ENCODE measurements at places on chromosomes 11 and 22. TPM values are rescaled to one million over a fixed set of nuclear protein-coding genes. Genes with fewer than 3 reads are reported as not detected.
A peak's percentile ranks its signal among the peaks of the same experiment; 100 is the strongest.

RAB36 gene
- 0.17 TPM for total RNA-seq

SLC25A22 gene
- 20.3 TPM for total RNA-seq

GDPD4 gene
- not detected for total RNA-seq

RBM4B gene
- total RNA-seq = 10.0 TPM

DBX1 gene
- total RNA-seq = not detected

KDM4E gene
- total RNA-seq = not detected

AMOTL1 gene
- total RNA-seq = 0.59 TPM

- H3K27me3 ChIP-seq = no peaks in the 10 kb centered on the region
- H3K36me3 ChIP-seq = no peaks in the 10 kb centered on the region
- H3K4me3 ChIP-seq = no peak overlapping the region
- H3K4me1 ChIP-seq = no peaks in the 10 kb centered on the region
- H3K27ac ChIP-seq = no peak overlapping the region
These were observed 123.6 kb downstream of the MED15 start for GRCh38 chr22:20630873-20631617.

DNA sequence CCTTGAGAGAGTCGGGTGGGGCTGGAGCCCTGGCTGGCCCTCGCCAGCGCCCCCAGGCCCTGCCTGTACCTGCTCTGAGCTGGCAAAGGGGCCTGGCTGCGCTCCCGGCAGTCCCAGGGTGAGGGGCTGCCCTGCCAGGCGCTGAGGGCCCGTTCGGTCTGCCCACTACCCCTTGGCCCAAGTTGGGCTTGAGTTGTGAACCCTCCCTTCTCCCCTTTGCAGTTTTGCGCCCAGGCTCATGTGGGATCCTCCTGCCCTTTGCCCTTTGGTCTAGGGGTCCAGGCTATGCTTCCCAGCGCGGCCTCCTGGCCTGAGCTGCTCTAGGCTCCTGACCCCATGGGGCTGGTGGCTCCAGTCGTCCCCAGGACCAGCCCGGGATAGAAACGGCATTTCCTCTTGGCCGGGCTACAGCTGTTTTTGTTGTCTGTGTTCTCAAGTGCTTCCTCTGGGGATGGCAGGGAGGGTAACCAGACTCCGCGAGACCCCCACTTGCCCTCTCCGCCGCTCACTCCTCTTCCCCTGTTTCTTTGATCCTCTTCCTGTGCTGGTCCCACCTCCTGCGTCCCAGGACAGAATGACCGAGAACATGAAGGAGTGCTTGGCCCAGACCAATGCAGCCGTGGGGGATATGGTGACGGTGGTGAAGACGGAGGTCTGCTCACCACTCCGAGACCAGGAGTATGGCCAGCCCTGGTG, 34.9 kb downstream of the PRDM11 start:
- H3K36me3 ChIP-seq = peaks cover 10% of the 10 kb centered on the region
- DNase-seq = no peak
- peaks cover 8% of the 10 kb centered on the region for H3K4me1 ChIP-seq
- H3K27me3 ChIP-seq = peaks cover 16% of the 10 kb centered on the region

DNA sequence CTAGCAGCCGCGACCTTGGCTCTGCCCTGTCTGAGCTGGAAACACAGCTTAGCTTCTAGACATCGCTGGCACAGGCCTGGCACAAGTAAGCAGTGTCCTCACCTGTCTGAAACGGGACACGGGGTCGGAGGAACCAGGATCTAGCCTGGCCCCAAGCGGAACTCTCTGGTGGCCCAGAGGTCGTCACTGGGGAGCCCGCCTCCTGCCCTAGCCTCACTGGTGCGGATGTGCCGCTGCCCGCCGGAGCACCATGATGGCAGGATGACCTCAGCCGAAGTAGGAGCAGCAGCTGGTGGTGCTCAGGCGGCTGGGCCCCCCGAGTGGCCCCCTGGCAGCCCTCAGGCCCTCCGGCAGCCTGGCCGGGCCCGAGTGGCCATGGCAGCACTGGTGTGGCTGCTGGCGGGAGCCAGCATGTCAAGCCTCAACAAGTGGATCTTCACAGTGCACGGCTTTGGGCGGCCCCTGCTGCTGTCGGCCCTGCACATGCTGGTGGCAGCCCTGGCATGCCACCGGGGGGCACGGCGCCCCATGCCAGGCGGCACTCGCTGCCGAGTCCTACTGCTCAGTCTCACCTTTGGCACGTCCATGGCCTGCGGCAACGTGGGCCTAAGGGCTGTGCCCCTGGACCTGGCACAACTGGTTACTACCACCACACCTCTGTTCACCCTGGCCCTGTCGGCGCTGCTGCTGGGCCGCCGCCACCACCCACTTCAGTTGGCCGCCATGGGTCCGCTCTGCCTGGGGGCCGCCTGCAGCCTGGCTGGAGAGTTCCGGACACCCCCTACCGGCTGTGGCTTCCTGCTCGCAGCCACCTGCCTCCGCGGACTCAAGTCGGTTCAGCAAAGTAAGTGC, 871 bp downstream of the SLC35E4 start:
- DNase-seq = peak; percentile 5
- peak overlapping the region; percentile 55 for H3K4me3 ChIP-seq
- H3K27ac ChIP-seq = peak overlapping the region; percentile 81
- H3K27me3 ChIP-seq = no peaks in the 10 kb centered on the region
- H3K4me1 ChIP-seq = peaks cover 35% of the 10 kb centered on the region
- H3K36me3 ChIP-seq = no peaks in the 10 kb centered on the region

GRCh38 chr11:91366816-91367215, 857.8 kb upstream of the FAT3 start:
- no peak overlapping the region for H3K4me3 ChIP-seq
- DNase-seq = no peak
- H3K36me3 ChIP-seq = no peaks in the 10 kb centered on the region
- H3K4me1 ChIP-seq = no peaks in the 10 kb centered on the region
- no peak overlapping the region for H3K27ac ChIP-seq

GRCh38 chr11:122343210-122343609, 227.2 kb upstream of the BLID start:
- no peaks in the 10 kb centered on the region for H3K27me3 ChIP-seq
- no peak overlapping the region for H3K27ac ChIP-seq
- H3K36me3 ChIP-seq = no peaks in the 10 kb centered on the region
- no peak for DNase-seq
- no peaks in the 10 kb centered on the region for H3K4me1 ChIP-seq
- no peak overlapping the region for H3K4me3 ChIP-seq

GRCh38 chr11:86664930-86665329, 7.5 kb downstream of the ME3 start:
- no peak overlapping the region for H3K27ac ChIP-seq
- no peaks in the 10 kb centered on the region for H3K36me3 ChIP-seq
- no peak for DNase-seq
- H3K4me1 ChIP-seq = no peaks in the 10 kb centered on the region
- peaks cover 8% of the 10 kb centered on the region for H3K27me3 ChIP-seq

DNA sequence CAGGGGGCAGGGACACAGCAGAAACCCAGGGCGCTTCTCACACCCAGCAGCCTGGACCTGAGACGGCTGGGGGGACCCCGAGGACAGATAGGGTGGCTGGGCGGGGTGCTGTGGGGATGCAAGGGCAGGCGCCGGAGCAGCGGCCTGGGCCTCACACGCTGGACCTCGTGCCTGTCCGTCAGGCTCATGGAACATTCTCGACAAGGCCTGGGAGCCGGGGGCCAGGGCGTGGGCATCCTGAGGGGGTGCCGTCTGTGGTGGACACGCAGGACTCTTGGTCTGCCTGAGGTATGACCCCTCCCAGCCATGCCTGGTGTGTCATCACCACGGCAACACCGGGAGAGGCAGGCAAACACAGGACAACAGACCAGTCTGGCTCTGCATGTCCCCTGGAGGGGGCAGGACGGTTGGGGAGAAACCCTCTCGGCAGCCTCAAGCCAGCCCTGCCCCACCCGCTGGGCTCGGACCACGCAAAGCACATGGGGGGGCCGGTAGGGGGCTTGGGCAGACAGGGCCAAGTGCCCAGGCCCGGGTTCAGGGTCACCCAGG, 21.4 kb downstream of the MRPL23 start:
- H3K4me1 ChIP-seq = no peaks in the 10 kb centered on the region
- no peak overlapping the region for H3K27ac ChIP-seq
- no peaks in the 10 kb centered on the region for H3K27me3 ChIP-seq
- H3K36me3 ChIP-seq = no peaks in the 10 kb centered on the region
- no peak for DNase-seq

GRCh38 chr11:116742104-116742503, 30.7 kb downstream of the BUD13 start:
- no peaks in the 10 kb centered on the region for H3K27me3 ChIP-seq
- peaks cover 10% of the 10 kb centered on the region for H3K36me3 ChIP-seq
- no peak overlapping the region for H3K27ac ChIP-seq
- H3K4me3 ChIP-seq = no peak overlapping the region
- DNase-seq = no peak

DNA sequence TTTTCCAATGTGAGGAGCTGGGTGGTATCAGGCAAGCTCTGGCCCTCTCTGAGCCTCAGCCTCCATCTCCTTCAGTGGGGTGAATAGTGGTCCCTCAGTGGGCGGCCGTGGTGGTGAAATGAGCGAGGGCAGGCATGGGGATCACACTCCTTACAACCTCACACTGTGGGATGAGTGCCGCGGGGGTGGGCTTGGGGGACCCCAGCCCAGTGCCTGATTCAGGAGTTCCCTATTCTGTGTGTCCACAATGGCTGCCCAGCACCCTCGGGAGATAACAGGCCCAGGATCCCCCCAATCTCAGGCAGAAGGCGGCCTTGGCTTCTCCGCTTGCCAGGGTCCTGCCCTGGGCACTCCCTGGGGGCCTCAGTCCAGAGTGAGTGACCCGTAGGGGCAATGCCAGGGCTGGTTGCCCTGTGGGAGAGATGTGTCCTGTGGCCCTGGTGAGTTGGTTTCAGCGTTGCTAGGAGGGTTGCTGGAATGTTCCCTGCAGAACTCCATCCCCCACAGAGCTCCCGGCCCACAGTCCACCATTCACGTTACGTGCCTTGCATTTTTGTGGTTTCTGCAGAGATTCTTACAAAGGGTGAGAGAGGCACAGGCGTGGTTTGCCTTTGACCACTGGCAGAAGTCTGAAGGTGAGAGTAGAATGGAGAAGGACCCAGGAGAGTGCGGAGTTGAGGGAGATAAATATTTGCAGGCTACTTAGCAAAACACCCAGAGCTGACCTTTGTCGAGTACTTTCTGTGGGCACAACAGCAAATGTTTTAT, 2.9 kb downstream of the ALDH3B1 start:
- no peak overlapping the region for H3K27ac ChIP-seq
- H3K4me3 ChIP-seq = no peak overlapping the region
- H3K36me3 ChIP-seq = no peaks in the 10 kb centered on the region
- H3K27me3 ChIP-seq = no peaks in the 10 kb centered on the region
- no peak for DNase-seq

- no peaks in the 10 kb centered on the region for H3K4me1 ChIP-seq
- H3K36me3 ChIP-seq = no peaks in the 10 kb centered on the region
- no peak overlapping the region for H3K4me3 ChIP-seq
- peaks cover 3% of the 10 kb centered on the region for H3K27me3 ChIP-seq
- DNase-seq = no peak
- H3K27ac ChIP-seq = no peak overlapping the region
These were observed 29.9 kb downstream of the PIWIL3 start for GRCh38 chr22:24744638-24745037.

- no peaks in the 10 kb centered on the region for H3K27me3 ChIP-seq
- no peak overlapping the region for H3K27ac ChIP-seq
- no peak for DNase-seq
- no peak overlapping the region for H3K4me3 ChIP-seq
- H3K36me3 ChIP-seq = no peaks in the 10 kb centered on the region
- no peaks in the 10 kb centered on the region for H3K4me1 ChIP-seq
These were observed 18.4 kb downstream of the ARHGAP42 start for GRCh38 chr11:100705447-100705846.

- no peaks in the 10 kb centered on the region for H3K27me3 ChIP-seq
- H3K4me3 ChIP-seq = no peak overlapping the region
- H3K36me3 ChIP-seq = no peaks in the 10 kb centered on the region
- no peak for DNase-seq
- no peaks in the 10 kb centered on the region for H3K4me1 ChIP-seq
- no peak overlapping the region for H3K27ac ChIP-seq
These were observed 46.4 kb upstream of the FTH1 start for GRCh38 chr11:62013537-62014476.

DNA sequence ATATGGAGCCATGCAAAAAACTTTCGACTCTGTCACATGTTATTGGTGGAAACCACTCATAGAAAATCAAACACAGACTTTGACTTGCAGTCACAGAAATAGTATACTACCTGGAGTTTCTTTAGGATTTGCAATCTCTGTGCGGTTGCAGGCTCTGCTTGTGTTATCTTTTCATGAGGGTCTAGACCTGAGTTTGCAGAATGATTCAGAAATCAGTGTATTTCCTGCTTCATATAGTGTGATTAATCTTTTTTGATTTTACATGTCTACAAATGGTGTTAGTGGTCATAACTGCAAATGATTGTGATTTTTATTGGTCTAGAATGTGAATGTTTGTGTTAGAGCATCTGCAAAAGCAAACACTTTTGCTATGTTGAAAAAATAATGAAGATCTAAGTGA, 690.2 kb downstream of the NTM start:
- no peaks in the 10 kb centered on the region for H3K27me3 ChIP-seq
- no peaks in the 10 kb centered on the region for H3K4me1 ChIP-seq
- DNase-seq = no peak
- H3K27ac ChIP-seq = no peak overlapping the region
- H3K36me3 ChIP-seq = no peaks in the 10 kb centered on the region

DNA sequence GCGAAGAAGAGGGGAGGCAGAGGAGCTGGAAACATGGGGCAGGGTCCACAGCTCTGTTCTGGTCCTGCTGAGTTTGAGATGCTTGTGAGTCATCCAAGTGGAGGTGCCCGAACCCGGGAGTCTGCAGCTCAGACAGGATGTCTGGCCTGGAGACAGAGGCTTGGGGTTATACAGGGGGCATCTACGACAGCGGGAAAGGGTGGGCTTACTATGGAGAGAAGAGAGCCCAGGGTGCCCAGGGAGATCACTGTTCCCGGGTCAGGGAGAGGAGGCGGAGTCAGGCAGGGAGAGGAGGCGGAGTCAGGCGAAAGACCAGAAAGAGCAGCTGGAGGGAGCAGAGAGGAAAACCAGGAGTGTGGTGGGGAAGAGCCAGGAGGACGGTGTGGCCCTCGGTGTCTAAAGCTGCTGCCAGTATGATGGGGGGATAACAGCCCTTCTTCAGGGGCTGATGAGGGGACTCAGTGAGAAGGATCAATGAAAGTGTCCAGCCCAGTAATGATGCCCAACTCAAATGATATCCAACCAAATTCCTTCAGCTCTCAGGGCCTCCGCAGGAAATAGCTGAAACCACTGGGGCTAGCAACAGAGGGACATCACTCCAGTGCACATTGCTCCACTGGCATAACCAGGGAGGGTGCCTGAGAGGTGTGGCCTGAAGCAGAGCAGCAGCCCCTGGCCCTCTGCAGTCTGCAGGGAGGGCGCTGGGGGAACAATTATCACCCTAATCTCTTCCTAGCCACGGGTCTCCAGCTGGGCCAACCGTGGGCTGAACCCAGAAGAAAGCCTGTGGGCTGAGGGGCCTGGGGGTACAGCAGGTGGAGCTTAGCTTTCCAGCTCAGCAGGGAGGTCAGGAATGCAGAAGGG, 2.6 kb upstream of the LTBP3 start:
- H3K4me3 ChIP-seq = no peak overlapping the region
- H3K27ac ChIP-seq = no peak overlapping the region
- DNase-seq = no peak
- no peaks in the 10 kb centered on the region for H3K36me3 ChIP-seq
- peaks cover 43% of the 10 kb centered on the region for H3K4me1 ChIP-seq

GRCh38 chr11:123139206-123139605, 55.8 kb downstream of the CLMP start:
- H3K27ac ChIP-seq = no peak overlapping the region
- H3K36me3 ChIP-seq = no peaks in the 10 kb centered on the region
- DNase-seq = no peak

Measured in CD4-positive, CD25-positive, alpha-beta regulatory T cell (primary cell).